ENCODE measurements at places on chromosomes 3 and 15.

- no peak for DNase-seq
Measured at GRCh38 chr15:82799183-82799841, 6.6 kb downstream of the FSD2 start.

- no peak for DNase-seq
Measured at GRCh38 chr15:51051776-51052175, 42.9 kb downstream of the TNFAIP8L3 start.

- no peak for DNase-seq
Measured at GRCh38 chr3:12985148-12985547, 88.1 kb downstream of the IQSEC1 start.

GRCh38 chr3:191997579-191998268 is 536.8 kb downstream of the PYDC2 start:
- no peak for DNase-seq

GRCh38 chr3:127307916-127308315 is 20.1 kb upstream of the PRR20G start:
- DNase-seq = no peak

DNA sequence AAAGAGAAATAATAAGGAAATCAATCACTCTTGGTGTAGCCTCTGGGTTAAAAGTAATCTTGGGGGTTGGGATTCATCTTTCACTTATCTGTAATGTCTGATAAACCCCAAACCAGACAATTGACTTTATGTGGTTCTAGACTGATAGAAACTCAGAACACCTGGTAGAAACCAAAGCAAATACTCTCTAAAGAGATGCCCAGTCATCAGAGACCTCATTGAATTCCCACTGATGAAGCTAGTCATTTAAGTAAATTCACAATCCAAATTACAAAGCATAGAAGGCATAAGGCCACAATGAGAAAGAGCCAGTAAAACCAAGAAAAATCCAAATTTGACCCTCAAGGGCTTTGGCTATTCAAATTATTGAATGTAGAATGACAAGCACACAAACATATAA is 250.6 kb downstream of the MBNL1 start:
- no peak for DNase-seq

GRCh38 chr3:16299746-16300145 is 34.7 kb downstream of the OXNAD1 start:
- DNase-seq = no peak

DNA sequence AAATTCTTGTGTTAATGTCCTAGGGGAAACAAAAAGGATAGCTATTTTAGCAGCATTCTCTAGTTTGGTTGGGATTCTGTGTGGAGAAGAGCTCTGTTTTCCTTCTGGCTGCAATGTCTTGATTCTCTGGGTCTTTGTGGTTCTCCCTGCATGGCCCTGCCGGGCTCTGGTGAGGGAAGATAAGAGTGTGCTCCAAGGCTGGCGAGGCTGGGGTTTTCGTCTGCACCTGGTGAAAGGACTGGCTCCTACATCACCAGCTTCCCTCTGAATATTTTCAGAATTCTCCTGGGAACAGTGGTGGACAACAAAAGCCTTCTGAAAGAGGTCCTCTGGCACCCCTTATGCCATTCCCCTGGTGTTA is 38.1 kb upstream of the SFMBT1 start:
- no peak for DNase-seq

GRCh38 chr3:173055228-173055933 is 85.7 kb downstream of the SPATA16 start:
- DNase-seq = no peak

GRCh38 chr3:5874931-5875341 is 687.4 kb downstream of the EDEM1 start:
- DNase-seq = no peak

GRCh38 chr3:190060192-190060775 is 60.4 kb downstream of the P3H2 start:
- DNase-seq = no peak

- no peak for DNase-seq
Measured at GRCh38 chr15:41950489-41950888, 21.9 kb downstream of the EHD4 start.

- DNase-seq = no peak
Measured at GRCh38 chr3:153614563-153614962, 452.5 kb downstream of the RAP2B start.

DNA sequence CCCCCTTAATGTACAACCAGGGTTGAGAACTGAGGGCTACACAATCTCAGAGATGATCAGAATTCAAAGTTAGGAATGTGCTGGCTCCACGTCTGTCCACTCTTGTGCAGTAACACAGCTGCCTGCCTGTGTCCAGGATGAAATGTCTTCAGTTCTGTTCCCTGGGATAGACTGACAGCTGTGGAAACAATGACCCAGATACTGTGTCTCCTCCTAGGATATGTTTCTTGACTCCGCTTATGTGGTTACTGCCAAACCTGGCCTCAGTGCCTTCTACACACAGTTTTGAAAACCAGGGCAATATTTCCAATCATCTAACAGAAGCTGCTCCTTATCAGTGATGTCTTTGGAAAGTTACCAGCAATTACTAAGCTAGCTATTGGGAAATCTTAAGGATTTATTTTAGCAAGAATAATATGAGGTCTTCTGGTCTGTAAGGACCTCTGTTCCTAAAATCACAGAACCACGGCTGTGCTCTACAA is 67.6 kb downstream of the NOX5 start:
- DNase-seq = no peak

DNA sequence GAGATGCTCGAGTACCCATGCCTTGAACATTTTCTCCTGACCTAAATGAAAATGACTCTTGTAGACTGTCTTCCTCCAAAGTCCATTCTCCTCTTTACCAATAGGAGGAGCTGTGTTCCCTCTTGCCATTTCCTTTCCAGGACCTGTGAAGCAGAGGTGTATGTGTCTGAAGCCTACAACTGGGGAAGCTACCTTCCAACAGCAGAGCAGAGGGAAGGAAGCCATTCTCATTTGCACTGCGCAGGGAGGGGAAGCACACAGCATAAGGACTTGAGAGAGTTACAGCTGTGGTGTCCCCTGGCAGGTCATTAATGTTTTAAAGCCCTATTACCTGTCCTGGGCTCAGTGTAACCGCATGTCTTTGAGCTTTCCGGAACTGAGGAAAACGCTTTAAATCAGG is 38.7 kb downstream of the HSPBAP1 start:
- peak; percentile 64 for DNase-seq

DNA sequence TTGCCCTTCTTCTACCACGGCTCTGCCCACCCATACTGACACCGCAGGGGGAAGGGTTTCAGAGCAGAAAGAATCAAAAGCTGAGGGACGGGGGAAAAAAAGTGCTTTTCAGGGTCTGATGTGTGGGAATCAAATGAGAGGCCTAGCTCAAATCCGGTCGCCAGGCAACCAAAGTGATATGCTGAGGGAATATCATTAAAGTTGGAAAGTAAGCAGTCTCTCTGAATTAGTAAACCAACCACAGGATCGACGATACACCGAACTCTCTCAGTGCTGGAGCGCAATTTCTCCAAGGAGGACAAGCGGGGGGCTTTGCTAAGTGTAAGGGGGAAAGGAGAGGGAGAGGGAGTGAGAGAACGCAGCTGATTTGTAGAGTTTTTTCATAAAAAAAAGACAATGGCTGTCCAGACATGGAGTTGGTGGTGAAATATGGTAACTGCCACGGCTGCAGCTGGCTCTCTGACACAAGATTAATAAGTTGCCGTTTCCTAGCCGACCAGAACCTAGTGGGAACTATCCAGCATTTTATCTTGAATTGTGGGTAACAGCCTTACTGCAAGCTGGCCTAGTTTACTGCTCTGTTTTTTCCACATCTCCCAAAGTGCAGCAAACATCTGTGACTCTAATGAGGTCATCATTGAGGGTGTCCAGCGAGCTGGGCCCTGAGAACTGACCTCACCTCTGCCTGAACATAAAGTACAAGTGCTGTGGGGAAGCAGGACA is 530.2 kb downstream of the SOX2 start:
- DNase-seq = no peak

- no peak for DNase-seq
Measured at GRCh38 chr3:134617608-134618477, 33.0 kb downstream of the KY start.

DNA sequence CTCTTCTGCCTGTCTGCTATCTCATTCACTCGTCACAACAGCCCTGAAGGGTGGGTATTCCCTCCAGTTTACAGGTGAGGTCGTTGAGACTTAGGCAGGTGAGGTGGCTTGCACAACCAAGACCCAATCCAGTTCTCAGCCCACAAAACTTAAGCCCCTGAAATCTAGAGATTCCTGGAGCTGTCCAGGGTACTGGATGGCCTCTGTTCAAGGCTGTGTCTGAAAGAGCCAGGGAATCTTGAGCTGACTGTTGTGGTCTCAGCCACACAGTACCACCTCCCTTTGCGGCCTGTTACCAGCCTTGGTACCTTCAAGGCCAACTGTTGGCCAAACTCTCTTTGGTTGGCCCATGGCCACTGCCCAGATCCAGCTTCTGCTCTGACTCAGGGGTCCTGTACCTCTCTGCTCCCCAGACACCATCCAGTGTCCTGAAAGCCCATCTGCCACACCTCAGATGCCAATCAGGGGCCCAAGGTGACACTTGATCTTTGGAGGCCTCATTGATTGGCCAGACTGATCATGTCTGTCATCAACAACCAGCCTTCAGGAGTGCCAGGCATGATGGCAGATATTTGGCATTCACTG is 10.9 kb upstream of the FAM107A start:
- peak; percentile 36 for DNase-seq

DNA sequence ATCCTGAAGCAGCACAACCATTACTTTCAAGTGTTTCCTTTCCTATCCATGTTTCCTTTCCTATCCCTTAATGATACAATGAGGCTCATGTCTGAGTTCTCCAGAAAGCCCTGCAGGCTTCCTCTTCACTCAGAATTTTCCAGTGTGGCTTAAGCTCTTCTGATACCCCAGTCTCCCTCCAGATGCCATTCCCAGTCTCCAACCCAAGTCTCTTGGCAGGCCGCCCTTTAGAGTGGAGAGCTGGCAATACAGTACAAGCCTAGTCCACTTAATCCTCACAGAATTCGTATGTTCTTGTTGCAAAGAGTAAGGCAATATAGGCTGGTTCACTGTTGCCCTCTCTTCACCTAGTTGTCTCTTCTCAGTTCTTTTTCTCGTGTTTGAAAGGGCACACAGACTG is 503.9 kb upstream of the MDFIC2 start:
- no peak for DNase-seq

GRCh38 chr3:4045756-4046155 is 246.5 kb downstream of the LRRN1 start:
- DNase-seq = no peak

DNA sequence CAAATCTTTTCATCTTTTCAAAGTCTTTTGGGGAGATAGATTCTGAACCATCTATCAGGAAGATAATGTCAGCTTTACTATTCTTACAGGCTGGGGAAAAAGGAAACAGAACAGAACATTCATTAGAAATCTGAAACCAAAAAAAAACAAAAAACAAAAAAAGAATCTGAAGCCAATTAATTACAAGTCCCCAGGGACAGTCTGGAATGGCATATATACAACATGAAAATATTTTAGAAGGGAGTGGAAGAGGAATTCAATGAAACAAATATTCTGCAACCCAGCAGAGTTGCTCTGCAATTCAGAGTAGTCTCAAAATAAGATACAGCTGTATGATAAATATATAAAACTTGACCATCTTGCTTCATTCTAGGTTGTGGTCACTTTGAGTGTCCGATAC is 41.7 kb upstream of the CAPN7 start:
- no peak for DNase-seq

DNA sequence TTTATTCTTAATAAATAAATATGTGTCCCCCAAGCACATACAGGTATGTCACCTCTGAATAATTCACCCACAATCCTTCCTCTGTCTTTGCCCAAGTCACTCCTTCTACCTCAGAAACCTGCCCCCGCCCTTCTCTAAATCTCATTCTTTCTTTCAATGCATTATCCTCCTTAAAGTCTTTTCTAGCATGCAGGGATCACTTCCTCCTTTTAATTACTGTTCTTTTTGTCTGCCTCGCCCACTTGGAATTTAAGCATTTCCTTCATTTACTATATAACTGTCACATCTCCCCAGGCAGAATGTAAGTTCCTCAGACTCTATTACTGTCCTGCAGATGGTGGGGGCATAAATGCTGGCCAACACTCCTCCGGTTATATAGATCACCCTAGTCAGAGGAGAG is 7.8 kb downstream of the CCDC80 start:
- no peak for DNase-seq

GRCh38 chr15:33445984-33446383 is 135.2 kb downstream of the RYR3 start:
- DNase-seq = no peak

DNA sequence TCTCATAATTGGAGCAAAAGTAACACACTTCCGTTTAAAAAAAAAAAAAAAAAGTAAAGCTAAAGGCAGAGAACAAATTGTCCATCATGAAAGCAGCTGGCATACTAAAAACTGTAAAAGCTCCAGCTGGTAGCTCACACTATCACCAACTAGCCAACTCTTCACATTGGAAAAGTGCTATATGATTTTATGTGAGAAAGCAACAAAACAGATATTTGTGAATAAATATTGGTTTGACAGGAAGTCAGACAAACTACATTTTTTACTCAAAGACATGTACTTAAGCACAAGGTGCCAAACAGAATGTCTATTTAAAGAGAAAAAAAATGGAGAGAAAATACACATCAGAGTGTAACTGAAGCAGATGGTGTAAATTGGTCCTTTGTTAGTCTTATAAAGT is 231.2 kb upstream of the CADM2 start:
- no peak for DNase-seq

DNA sequence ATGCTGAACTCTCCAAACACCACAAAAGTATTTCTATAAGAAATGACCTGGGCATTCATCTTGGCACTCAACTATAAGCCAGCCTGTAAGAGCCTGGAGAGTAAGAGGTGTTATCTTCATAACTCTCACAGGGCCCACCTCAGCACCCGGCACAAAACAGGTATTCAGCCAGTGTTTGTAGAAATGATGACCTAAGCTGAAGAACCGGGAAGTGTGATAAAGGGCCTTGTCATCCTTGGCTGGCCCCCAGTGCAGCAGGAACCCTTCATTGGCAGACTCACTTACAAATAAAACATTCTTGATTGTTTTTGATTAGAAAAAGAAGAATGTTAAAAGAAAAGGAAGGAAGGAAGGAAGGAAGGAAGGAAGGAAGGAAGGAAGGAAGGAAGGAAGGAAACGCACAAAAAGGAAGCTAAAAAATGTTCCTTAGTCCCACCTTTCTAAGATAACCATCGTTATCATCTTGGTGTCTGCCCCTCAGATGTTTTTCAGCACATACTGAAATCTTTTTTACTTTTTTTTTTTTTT is 52.1 kb downstream of the DAPK2 start:
- no peak for DNase-seq

GRCh38 chr15:85027033-85027380 is 45.4 kb downstream of the PDE8A start:
- DNase-seq = no peak

GRCh38 chr3:64575211-64575844 is 112.5 kb downstream of the ADAMTS9 start:
- DNase-seq = peak; percentile 49

GRCh38 chr15:80564056-80564455 is 131.1 kb upstream of the ABHD17C start:
- DNase-seq = no peak

GRCh38 chr3:38567498-38567897 is 71.4 kb downstream of the EXOG start:
- no peak for DNase-seq
